CD8-positive, alpha-beta T cell (primary cell): ENCODE measurements at places on chromosomes 2 and 18. TPM values are rescaled to one million over a fixed set of nuclear protein-coding genes. Genes with fewer than 3 reads are reported as not detected.

Gene FSIP2
- 0.38 TPM for total RNA-seq

Gene HOXD9
- total RNA-seq, result not detected

Gene TMEM178A
- total RNA-seq, result 0.25 TPM

Gene CRYGD
- not detected for total RNA-seq

Gene CAPN14
- 0.08 TPM for total RNA-seq

Gene AKAIN1
- total RNA-seq, result not detected

Gene FSHR
- total RNA-seq, result not detected

GRCh38 chr2:146246736-146247523 is 1597.9 kb upstream of the ACVR2A start:
- no peak for DNase-seq

- no peak for DNase-seq
Observed at GRCh38 chr2:148983896-148984295, 54.6 kb upstream of the LYPD6B start.

- DNase-seq, result no peak
Observed at GRCh38 chr2:43086451-43087221, 139.8 kb downstream of the ZFP36L2 start.

GRCh38 chr2:69989441-69990105 is 28.1 kb upstream of the ASPRV1 start:
- DNase-seq, result no peak

DNA sequence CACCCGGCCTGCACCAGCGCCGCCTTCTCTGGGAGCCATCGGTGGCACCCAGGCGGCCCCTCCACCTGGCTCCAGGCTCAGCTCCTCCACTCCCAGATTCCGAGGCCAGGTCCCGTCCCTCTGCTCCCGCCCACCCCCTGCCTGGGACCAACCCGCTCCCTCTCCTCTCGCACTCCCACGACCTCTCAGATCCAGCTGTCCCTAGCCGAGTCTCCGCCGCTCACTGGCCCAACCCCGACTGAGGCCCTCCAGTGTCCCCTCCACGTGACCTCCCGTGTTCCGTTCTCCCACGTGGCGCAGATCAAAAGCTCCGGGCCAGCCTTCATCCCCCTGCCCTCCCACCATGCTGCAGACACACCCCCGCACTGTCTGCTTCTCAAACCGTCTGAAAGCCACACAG is 14.4 kb upstream of the SALL3 start:
- no peak for DNase-seq

GRCh38 chr2:19488009-19488691 is 129.7 kb upstream of the OSR1 start:
- DNase-seq, result no peak

DNA sequence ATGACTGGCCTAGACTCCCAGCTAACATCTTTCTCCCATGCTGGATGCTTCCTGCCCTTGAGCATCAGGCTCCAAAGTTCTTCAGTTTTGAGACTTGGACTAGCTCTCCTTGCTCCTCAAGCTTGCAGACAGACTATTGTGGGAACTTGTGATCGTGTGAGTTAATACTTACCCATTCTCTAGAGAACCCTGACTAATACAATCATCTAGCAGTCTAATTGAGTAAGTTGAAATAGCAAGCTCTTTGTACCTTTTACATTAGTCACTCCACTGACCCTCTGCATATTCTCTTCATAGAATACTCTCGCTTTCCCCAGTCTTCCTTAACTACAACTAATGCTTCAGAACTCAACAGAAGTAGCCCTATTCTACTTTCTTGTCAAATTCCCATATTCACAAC is 434.6 kb upstream of the NXPH2 start:
- no peak for DNase-seq

DNA sequence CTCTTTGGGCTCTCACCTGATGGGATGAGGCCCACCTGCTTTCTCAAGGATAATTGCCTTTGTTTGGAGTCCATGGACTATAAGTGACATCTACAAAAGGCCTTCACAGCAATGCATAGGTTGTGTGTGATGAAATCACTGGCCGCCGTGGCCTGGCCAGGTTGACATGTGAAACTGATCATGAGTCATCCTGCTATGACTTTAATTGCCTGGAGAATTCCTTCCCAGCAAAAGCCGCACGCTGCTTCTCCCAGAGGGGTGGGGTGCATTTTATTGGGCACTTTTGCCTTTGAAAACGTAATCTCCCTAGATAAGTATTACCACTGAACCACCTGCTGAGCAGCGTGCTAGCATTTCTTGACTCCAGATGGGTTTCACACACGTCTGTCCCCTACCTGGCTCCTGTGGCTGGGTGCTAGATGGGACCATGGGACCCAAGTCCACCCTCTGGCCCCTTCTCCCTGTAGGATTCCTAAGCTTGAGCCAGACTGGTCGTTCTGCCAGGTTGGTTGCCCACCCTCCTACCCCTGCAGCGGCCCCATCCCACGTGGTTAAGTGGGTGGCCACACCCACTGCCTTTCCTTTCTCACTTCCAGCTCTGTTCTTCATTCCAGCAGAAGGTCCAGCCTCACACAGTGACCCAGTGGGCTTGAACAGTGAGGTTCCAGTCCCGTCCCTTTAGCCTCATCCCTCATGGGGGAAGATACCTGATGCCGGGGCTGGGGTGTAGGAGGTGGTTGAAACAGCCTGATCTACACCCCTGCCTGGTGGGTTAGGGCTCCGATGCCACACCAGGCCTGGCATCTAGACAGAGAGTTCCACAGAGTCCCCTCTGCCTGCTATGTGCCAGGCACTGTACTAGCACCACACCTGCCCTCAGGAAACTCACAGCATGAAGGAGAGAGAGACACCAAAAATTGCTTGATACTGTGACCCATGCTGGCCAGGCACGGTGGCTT is 89.6 kb downstream of the GBX2 start:
- DNase-seq, result no peak

DNA sequence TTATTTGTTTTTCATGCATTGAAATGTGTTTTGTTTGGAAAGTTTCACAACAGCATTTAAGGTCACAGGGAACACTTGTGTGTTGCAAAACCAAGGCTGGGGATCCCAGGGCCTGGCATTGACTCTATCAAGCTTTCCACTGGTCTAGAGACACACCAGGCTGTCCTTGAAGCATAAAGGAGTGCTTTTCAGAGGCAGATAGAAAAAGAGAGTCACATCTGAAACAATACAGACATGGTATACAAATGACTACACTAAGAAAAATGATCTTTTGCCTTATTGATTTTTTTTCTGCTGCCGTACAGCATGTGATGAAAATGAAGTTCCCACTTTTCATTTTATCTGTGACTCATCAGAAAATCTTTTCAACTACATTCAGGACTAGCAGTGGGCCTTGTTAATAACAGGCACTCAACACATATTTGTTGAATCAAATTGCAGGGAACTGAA is 61.9 kb upstream of the ZCCHC2 start:
- no peak for DNase-seq

DNA sequence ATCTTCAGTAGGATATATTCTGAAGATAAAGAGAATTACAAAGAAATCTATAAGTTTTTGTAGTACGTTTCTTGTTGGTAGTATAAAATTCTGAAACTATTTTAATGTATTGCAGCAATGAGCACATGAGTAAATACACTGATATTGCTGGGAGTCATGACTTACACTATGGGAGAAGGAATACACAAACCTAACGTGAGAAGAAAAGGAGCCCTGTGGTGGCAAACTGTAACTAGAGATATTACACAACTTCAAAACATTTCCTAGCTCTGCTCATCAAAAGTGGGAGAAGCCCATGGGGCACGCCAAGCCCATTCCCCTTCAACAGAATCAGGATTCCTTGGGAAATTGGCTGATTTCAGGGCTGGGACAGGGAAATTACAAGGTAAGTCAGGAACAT is 20.5 kb downstream of the SPIRE1 start:
- DNase-seq, result no peak

DNA sequence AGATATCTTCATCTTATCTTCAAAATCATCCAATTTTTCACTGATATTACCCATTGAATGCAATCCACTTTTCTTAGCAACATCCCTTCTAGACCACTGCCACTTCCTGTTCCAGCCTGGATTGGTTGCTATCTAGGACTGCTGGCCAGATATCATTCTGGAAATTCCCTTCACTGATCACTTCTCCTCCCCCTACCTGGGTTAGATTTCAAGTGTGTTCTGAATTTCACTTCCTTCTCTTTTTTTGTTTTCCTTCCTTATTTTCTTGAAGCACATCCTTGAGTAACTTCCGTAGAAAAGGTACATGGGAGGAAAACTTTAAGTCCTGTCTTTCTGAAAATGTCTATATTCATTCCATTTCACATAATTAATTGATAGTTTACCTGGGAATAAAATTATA is 82.0 kb upstream of the IL1R2 start:
- DNase-seq, result no peak

GRCh38 chr2:208192611-208193236 is 2.9 kb upstream of the C2orf80 start:
- no peak for DNase-seq

DNA sequence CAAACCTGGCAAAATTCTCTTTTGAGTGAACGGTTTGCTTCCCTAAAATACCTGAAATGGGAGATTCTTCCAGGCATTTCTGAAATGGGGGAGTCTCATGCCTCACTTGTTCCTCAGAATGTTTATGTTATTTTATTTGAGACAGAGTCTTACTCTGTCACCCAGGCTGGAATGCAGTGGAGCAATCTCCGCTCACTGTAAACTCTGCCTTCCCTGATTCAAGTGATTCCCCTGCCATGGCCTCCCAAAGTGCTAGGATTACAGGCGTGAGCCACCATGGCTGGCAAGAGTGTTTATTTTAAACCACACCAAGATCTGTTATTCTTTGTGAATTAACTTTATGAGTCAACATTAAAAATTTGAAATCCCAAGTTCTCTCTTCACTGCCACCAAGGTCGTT is 6.4 kb upstream of the FHL2 start:
- DNase-seq, result no peak

DNA sequence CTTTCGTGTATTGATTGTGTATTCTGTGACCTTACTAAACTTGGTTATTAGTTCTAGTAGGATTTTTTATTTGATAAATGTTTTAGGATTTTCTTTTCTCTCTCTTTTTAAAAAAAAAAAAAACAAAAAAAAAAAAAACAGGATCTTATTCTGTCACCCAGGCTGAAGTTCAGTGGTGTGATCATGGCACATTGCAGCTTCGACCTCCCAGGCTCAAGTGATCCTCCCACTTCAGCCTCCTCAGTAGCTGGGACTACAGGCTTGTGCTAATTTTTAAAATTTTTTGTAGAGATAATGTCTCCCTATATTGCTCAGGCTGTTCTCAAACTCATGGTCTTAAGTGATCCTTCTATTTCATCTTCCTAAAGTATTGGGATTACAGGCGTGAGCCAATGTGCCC is 19.0 kb downstream of the TTLL4 start:
- no peak for DNase-seq

GRCh38 chr2:47038656-47039488 is 116.2 kb downstream of the STPG4 start:
- DNase-seq, result no peak

DNA sequence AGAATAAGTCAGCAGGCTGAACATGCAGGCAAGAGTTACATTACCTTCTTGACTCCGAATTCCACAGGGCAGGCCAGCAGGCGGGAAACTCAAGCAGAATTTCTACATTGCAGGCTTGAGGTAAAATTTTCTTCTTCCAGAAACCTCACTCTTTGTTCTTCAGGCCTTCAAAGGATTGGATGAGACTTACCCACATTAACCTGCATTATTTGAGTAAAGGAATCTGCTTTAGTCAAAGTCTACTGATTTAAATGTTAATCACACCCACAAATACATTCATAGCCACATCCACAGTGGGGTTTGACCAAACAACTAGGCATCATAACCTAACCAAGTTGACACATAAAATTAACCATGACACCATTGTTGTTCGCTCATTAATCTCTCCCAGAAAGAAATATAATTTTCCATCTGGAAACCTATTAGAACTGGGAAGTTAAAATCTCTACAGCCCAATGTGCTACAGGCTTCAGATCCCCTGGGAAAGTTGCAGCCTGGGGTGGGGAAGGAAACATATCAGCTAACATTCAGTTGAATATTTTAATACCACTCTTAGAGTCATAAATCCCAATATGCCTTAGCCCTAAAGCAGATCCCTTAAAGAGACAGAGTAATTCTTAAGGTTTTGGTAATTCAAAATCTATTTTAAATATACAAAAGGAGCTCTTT is 468.2 kb upstream of the TNP1 start:
- no peak for DNase-seq

- no peak for DNase-seq
Observed at GRCh38 chr2:236628256-236628901, 58.8 kb downstream of the ACKR3 start.

- no peak for DNase-seq
Observed at GRCh38 chr18:51751901-51752300, 554.4 kb upstream of the MEX3C start.

- DNase-seq, result no peak
Observed at GRCh38 chr2:126808929-126809328, 89.8 kb upstream of the TEX51 start.

DNA sequence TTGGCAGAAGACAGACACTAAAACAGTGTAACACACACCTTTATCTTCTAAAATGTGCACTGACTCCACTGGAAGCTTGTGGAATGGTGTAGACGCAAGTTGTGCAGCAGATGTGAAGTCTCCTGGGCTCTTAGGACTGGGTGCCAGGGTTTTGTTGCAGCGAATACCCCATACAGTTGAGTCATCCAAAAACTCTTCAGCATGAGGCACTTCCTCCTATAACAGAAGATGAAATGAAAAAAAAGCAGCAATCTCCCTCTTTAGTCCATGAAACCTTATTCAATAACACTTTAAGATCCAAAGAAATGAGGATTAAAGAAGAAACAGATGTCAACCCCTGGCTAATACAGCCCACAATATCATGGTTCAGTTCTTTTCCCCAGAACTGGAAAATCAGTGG is 22.2 kb downstream of the BUB1 start:
- no peak for DNase-seq

DNA sequence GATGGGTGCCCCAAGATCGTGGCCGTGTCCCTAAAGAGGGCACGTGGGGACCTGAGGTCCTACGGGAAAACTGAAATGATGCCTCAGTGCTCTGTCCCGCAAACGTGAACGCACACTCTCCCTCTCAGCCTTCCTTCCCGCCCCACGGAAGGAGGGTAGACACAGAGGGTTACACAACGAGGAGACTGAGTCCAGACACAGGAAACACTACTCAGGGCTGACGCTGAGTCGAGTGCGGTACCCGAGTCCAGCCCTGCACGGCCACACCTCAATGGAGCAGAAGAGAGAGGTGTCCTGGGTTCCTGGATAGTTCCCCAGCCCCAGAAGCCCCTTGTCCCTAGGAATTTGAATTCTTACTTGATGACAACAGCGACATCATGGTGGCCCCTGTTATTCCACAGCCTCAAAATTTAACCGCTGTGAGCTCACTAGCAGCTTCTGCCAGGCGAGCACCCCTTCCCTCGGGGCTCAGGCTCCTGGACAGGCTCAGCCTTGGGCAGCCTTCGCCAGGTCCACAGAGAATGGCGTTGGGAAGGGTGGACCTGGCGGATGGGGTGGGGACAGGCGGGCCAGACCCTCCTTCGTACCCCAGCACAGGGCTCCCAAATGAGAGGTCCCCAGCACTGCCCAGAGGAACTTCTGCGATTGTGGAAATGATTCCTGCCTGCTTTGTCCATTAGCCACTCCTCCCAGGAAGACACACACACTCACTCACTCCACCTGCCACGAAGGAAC is 980 bp upstream of the RNPEPL1 start:
- peak; percentile 49 for DNase-seq

- DNase-seq, result no peak
Observed at GRCh38 chr2:149050188-149050587, 11.7 kb downstream of the LYPD6B start.

- DNase-seq, result no peak
Observed at GRCh38 chr2:174334278-174334715, 457 bp upstream of the SP9 start.
